ENCODE measurements at places on chromosomes 2 and 18.
A peak's percentile ranks its signal among the peaks of the same experiment; 100 is the strongest.

DNA sequence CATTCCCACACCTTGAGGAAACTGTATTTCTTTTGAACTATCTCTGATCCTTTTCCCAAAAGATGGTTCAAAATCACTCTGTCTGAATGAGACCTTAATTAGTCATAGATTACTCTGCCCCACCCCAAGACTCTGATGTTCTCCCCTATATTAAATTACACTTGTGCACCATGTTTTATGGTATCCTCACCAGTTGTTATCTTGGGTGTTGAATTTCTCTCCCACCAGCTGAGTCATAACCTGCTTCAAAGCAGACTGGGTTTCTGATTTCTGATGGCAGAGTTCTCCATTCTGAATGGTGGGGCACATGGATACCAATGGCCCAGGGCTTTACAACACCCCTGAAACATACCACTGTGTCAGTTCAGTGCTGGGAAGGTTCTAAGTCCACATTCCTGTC, 15.0 kb downstream of the CDH20 start:
- no peaks in the 10 kb centered on the region for H3K27me3 ChIP-seq
- no peaks in the 10 kb centered on the region for H3K4me1 ChIP-seq
- no peak overlapping the region for H3K4me3 ChIP-seq

DNA sequence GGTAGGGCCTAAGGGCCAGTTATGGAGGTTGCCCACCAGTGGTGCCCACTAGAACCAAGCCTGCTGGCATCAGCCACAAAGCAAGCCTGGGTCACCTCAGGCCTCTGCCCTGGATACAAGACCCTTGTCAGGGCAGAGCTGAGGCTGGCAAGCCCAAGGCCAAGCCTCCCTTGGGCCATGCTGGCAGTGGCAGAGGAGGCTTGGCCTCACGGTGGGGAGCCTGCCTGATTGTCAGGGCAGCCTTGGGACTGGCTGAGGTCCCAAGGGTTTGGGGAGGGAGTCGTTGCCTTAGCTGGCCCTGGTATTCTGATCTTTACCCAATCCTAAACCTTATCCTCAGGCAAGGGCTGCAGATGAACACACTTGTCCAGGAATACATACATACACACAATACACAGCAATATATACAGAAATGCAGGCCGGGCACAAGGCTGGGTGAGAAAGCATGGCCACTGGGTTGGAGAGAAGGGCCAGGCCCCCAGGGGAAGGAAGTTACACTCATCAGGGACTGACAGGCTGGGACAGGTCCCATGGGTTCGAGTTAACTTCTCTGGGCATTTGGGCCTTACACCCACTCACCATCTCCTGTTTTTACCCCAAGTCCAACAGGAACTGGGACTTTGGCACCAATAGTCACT, 21.0 kb downstream of the CCT7 start:
- H3K4me3 ChIP-seq = no peak overlapping the region
- no peak overlapping the region for H3K27ac ChIP-seq
- DNase-seq = no peak
- peaks cover 29% of the 10 kb centered on the region for H3K36me3 ChIP-seq
- no peaks in the 10 kb centered on the region for H3K4me1 ChIP-seq
- no peaks in the 10 kb centered on the region for H3K27me3 ChIP-seq

GRCh38 chr18:39462436-39462835, 1896.8 kb upstream of the CELF4 start:
- H3K36me3 ChIP-seq = no peaks in the 10 kb centered on the region
- H3K27me3 ChIP-seq = no peaks in the 10 kb centered on the region
- H3K27ac ChIP-seq = no peak overlapping the region
- H3K4me3 ChIP-seq = no peak overlapping the region
- no peak for DNase-seq

- H3K36me3 ChIP-seq = no peaks in the 10 kb centered on the region
- DNase-seq = no peak
- peaks cover 17% of the 10 kb centered on the region for H3K4me1 ChIP-seq
- no peak overlapping the region for H3K27ac ChIP-seq
- no peaks in the 10 kb centered on the region for H3K27me3 ChIP-seq
- no peak overlapping the region for H3K4me3 ChIP-seq
Observed at GRCh38 chr2:205712508-205712907, 30.2 kb downstream of the NRP2 start.

GRCh38 chr2:100819370-100820272, at the start of gene NPAS2:
TSS of gene NPAS2 (plus strand) at chr2:100820139. CDS start at chr2:100904755, 84,616 bp downstream.
- peak within 1 kb of the TSS; percentile 91 for H3K27ac ChIP-seq
- H3K27me3 ChIP-seq = no peaks in the 10 kb centered on the region
- H3K36me3 ChIP-seq = no peaks in the 10 kb centered on the region
- peak within 1 kb of the TSS; percentile 89 for H3K4me3 ChIP-seq
- H3K4me1 ChIP-seq = peaks cover 39% of the 10 kb centered on the region

GRCh38 chr2:54634021-54634420, 89.4 kb upstream of the EML6 start:
- no peak overlapping the region for H3K27ac ChIP-seq
- no peak overlapping the region for H3K4me3 ChIP-seq
- H3K36me3 ChIP-seq = peaks cover 34% of the 10 kb centered on the region
- no peaks in the 10 kb centered on the region for H3K27me3 ChIP-seq
- DNase-seq = no peak

DNA sequence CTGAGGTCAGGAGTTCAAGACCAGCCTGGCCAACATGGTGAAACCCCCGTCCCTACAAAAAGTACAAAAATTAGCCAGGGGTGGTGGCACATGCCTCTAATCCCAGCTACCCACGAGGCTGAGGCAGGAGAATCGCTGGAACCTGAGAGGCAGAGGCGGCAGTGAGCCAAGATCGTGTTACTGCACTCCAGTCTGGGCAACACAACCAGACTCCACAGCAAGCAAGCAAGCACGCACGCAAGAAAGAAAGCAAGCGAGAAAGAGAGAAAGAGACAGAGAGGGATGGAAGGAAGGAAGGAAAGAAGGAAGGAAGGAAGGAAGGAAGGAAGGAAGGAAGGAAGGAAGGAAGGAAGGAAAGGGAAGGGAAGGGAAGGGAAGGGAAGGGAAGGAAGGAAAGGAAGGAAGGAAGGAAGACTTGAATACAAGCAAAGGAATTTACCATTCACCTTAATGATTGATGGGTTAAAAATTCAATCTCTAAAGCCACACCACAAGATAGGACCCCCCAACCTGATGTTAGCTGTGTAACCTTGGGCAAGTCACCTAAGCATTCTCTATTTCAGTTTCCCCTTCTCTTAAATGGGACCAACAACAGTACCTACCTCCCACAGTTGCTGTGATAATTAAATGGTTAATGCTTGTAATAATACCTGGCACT, 181.7 kb downstream of the ATAD2B start:
- H3K36me3 ChIP-seq = no peaks in the 10 kb centered on the region
- H3K27ac ChIP-seq = no peak overlapping the region
- no peak for DNase-seq

DNA sequence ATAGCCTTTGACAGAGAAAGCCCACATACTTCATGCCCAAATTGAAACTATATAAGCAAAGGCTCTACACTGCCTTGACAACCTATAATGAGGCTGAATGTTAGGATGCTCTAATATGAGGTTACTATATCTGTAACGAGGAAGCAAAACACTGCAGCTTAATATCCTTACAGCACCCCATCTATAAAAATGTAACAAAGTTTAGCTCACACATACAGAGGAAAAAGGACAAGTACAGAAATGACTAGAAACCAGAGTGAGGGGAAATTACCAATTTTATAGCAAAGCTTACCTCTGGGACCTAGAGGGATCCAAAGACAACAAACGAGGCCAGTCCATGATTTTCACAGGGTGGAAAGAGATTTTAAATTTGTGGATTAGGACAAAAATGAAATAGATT, 138.5 kb downstream of the COL4A4 start:
- DNase-seq = no peak
- H3K4me1 ChIP-seq = no peaks in the 10 kb centered on the region
- H3K27me3 ChIP-seq = no peaks in the 10 kb centered on the region
- peaks cover 5% of the 10 kb centered on the region for H3K36me3 ChIP-seq

GRCh38 chr2:19369341-19369955, 11.0 kb upstream of the OSR1 start:
- no peak overlapping the region for H3K27ac ChIP-seq
- H3K4me3 ChIP-seq = no peak overlapping the region
- no peaks in the 10 kb centered on the region for H3K27me3 ChIP-seq
- H3K36me3 ChIP-seq = no peaks in the 10 kb centered on the region

Measured in thoracic aorta (tissue), 2 donors.